GM23248 (cell line): ENCODE measurements at places on chromosomes 5 and 9.

DNA sequence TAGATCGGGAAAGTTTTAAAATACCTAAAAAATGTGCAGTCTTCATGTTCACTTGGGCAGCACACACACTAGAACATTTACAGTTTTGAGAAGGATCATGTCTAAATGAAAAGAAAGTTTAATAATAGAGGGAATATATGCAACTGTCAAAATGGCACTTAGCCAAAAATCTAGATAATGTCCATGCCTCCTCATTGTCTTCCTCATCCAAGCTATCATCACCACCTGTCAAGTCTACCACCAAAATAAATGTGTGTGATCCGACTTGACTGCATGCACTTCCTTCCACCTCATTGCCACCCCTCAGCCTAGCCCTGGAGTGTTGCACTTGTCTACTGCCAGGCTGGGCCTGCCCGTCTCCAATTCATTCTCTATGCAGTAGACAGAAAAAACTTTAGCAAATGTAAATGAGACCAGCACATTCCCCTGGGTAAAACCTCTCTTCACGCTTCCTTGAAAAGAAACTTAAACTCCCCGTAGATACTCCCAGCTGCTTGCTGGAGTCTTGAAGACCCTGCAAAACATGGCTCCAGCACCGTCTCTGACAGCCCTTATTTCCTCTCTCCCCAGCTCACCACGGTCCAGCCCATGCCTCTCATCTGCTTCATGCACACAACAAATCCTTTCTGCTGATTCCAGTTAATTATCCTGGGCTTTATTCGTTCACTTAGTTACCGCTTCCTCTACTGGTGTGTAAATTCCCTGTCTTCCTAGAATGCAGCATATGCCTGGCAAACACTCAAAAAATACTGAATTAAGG, 66.9 kb downstream of the FANCC start:
- no peaks in the 10 kb centered on the region for H3K4me1 ChIP-seq
- H3K27ac ChIP-seq, result no peak overlapping the region
- DNase-seq, result no peak
- no peaks in the 10 kb centered on the region for H3K36me3 ChIP-seq

DNA sequence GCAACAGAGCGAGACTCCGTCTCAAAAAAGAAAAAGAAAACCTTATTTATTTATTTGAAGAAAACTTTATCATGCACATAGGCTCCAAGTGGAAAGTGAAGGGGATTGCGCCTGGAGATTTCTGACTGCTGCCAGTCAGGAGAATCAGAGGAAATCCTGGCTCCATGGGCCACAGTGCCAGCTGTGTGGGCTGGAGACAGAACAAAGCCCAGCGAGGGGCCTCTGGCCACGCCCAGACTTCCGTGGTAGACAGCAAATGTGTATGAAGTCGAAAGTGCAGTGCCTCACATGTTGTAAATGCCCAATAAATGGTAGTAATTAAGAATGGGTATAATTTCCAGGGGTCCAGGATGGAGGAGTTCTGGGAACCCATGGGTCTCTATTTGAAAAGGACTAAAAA, 75.8 kb upstream of the WWC1 start:
- no peaks in the 10 kb centered on the region for H3K27me3 ChIP-seq
- H3K27ac ChIP-seq, result no peak overlapping the region
- DNase-seq, result no peak
- no peak overlapping the region for H3K4me3 ChIP-seq
- H3K4me1 ChIP-seq, result no peaks in the 10 kb centered on the region

- H3K27me3 ChIP-seq, result no peaks in the 10 kb centered on the region
- H3K4me1 ChIP-seq, result no peaks in the 10 kb centered on the region
- H3K4me3 ChIP-seq, result no peak overlapping the region
- H3K36me3 ChIP-seq, result no peaks in the 10 kb centered on the region
- H3K27ac ChIP-seq, result no peak overlapping the region
Observed at GRCh38 chr9:83403527-83404238, 134.5 kb downstream of the FRMD3 start.

GRCh38 chr9:18976709-18977531, 56.1 kb downstream of the SAXO1 start:
- no peaks in the 10 kb centered on the region for H3K36me3 ChIP-seq
- peak overlapping the region; percentile 59 for H3K4me3 ChIP-seq
- H3K27me3 ChIP-seq, result peaks cover 30% of the 10 kb centered on the region; the same call in 1 of the 2 replicates
- peak overlapping the region; percentile 8; the same call in 1 of the 2 replicates for H3K27ac ChIP-seq
- H3K4me1 ChIP-seq, result peaks cover 26% of the 10 kb centered on the region

DNA sequence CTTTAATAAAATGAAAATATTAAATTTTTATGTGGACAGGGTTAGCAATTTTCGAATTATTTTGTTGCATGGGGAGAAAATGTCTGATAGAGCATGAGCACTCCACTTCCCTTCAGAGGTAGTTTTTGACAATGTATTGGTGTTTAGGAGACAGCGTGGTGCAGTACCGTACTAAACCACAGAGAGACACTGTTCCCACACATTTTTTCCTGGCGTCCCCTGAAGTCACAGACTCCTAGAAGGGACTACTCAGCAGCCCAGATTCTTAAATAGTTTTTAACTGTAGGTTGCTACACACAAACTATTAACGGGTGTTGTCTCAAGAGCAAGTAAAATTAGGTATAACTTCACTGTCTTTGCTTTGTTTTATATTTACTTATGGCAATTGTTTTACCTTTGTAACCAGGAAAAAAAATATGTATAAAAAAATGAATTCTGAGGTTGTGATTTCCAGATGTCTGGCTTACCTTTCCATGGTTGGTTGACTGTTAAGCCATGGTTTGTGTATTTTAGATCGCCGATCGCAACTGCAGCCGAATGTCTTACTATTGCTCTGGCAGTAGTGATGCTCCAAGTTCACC, 171.2 kb downstream of the DOCK8 start:
- no peak overlapping the region for H3K4me3 ChIP-seq
- H3K27me3 ChIP-seq, result peaks cover 9% of the 10 kb centered on the region
- H3K27ac ChIP-seq, result no peak overlapping the region

DNA sequence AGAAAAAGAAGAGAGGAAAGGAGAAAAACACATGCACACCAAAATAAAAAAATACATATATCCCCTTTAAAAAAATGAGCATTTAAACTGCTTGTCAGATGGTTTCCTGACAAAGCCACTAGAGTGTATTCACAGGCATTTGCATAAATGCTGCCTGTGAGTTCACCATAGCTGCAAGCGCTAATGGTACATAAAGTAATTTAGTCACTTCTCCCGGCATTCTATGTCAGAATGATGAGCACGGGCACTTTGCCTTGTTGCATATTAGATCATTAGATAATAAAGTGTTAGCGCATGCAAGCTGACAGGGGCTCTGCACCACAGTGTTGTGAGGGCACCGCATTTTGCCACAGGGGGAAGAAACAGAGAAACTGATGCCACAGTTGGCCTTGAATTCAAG, 280.6 kb downstream of the EBF1 start:
- no peak overlapping the region for H3K4me3 ChIP-seq
- no peaks in the 10 kb centered on the region for H3K27me3 ChIP-seq
- DNase-seq, result no peak
- peaks cover 34% of the 10 kb centered on the region for H3K4me1 ChIP-seq
- 0 out of 2 replicates have a peak, but pooled peaks cover 4% of the 10 kb centered on the region for H3K36me3 ChIP-seq
- no peak overlapping the region for H3K27ac ChIP-seq
